ENCODE measurements at places on chromosomes 2 and 18.
A peak's percentile ranks its signal among the peaks of the same experiment; 100 is the strongest.

DNA sequence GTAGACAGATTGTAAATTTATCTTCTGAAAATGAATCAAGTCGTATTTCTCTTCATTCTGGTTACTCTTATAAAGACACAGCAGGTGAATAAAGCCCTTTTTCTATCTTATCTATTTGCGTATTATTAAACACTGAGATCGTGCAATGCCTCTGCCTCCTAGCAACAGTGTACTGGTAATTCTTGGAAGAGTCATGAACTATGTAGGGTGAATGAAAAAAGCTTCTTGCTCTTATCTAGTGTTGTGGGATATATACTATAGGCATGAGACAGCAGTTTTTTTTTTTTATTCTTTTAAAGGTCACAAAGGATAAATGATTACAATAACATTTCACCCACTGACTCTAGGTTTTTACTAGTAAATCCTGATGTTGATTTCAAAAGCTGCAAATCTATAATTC, 324.2 kb downstream of the PDE11A start:
- no peak for DNase-seq

DNA sequence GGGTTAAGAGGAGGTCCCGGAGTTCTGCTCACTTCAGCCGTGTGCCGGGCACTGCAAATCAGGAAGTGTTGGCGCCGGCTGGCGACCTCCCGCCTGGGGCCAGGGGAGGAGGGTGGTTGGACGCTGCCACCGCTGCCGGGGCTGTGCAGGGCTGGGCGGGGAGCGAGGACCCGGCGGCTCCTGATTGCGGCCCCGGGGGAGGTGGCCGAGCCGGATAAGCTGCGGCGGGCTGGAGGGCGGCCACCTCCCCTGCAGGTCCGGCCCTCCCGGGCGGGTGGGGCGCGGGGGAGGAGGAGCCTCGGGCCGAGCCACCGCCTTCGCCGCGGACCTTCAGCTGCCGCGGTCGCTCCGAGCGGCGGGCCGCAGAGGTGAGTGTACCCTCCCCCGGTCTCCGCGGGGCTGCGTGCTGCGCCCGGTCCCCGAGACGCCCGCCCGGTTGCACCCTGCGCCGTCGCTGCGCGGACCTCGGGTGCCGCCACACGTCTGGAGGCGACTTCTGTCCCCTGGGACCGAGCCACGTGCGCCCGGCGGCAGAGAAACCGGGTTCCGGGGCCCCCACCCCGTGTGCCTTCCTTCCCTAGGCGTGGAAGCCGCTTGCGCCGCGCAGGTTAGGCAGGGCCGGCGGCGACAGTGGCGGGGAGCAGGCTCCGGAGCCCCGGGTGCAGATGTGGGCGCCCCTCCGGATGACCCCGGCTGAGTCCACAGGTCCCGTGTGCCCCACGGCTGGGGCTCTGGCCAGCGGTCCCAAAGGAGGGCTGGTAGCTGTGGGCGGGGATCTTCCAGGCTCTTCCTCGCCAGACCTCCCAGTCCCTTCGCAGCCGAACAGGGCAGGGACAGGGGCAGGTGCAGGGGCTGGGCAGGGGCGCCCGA, at the start of gene STEAP3:
TSS of gene STEAP3 (plus strand) at position 314 of the 870 bp plus-strand sequence. CDS start 7,179 bp downstream, outside the sequence.
- DNase-seq, result peak; percentile 77

- no peak for DNase-seq
Measured at GRCh38 chr2:169329688-169330554, 32.4 kb downstream of the LRP2 start.

DNA sequence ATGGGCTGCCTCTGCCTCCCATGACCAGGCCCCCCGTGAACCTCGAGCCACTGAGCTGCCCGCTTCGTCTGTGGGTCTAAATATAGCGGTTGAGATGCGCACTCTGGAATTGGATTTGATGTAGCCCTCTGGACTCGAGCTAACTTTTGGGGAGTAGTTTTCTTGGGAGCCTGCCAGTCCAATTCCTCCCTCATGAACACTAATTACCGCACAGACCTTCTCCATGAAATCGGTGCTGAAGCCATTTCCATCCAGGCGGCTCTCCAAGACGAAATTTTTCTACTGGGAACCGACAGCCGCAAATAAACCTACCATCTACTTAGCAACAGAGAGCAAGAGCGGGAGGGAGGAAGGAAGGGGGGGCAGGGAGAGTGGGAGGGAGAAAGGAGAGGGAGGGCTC, 63.6 kb downstream of the CELF4 start:
- DNase-seq, result no peak

All from M059J (cell line).